ENCODE measurements at places on chromosomes 12 and 14.

GRCh38 chr14:101026341-101026740 is 122.8 kb upstream of the RTL1 start:
- DNase-seq = no peak

DNA sequence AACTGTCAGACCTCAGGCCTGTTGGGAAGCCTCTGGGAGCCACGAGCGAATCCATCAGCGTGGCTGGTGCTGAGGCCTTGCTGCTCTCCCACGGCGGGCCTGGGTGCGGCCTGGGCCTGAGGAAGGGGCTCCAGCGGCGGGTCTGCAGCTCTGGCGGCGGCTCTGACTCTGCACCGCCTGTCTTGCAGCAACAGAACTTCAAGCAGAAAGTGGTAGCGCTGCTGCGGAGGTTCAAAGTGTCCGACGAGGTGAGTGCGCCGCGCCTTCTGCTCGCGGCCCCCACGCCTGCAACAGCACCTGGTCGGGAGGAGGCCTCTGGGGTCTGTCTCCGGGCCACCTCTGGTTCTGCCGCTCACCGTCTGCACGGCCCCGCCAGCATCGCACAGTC is 28.7 kb upstream of the TEX22 start:
- no peak for DNase-seq

DNA sequence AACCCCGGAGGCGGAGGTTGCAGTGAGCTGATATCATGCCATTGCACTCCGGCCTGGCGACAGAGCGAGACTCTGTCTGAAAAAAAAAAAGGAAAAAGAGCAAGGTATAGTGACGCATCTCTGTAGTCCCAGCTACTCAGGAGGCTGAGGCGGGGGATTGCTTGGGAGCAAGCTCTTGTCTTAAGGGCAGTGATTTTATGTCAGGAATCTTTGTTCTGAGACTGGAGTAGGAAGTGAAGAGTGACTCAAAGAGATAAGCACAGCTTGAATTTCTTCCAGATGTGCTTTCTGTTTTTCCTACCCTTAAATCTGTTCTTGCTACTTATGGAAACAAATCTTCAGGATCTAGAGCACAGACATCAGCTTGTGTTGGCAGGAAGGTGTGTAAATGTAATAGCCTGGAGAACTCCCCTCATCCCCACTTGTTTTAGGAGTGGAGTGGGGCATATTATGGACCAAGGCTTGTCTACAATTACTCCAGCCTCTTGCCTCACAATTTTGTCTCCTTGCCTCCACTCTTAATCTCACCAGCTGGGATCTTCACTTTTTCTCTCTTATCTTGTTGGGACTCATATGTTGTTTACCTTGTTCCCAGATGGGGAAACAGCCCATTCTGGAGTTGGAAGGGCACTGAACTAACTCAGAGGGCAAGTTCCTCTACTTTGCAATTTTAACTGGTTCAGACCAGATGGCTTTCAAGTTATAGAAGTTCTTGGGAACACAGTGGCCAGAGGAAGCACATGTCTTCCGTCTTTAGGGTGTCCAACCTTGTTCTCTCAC is 7.5 kb downstream of the TMED2 start:
- DNase-seq = no peak

DNA sequence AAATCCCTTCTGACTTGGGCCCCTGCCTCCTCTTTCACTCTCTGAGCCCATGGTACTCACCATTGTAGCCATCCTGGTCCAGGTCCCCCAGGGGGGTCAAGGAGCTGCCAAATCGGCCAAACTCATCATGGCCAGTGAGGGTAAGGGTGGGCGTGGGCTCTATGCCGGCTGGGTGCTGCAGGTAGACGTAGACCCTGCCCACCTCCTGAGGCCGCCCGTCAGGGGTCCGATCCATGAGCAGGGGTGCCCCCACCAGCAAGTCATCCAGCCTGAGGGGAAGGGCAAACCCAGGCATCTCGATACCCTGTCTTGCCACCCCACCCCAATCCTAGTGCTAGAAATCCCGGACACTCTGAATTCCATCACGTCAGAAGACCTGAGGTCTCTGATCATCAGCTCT is 14.0 kb downstream of the ITGA5 start:
- DNase-seq = no peak

GRCh38 chr12:13534645-13535398 is 338.3 kb downstream of the EMP1 start:
- DNase-seq = peak; percentile 3

- DNase-seq = no peak
Measured at GRCh38 chr12:42208574-42208973, 29.5 kb downstream of the YAF2 start.
